Adrenal gland (tissue), 19 donors: ENCODE measurements at places on chromosomes 1 and 21.
A peak's percentile ranks its signal among the peaks of the same experiment; 100 is the strongest.

DNA sequence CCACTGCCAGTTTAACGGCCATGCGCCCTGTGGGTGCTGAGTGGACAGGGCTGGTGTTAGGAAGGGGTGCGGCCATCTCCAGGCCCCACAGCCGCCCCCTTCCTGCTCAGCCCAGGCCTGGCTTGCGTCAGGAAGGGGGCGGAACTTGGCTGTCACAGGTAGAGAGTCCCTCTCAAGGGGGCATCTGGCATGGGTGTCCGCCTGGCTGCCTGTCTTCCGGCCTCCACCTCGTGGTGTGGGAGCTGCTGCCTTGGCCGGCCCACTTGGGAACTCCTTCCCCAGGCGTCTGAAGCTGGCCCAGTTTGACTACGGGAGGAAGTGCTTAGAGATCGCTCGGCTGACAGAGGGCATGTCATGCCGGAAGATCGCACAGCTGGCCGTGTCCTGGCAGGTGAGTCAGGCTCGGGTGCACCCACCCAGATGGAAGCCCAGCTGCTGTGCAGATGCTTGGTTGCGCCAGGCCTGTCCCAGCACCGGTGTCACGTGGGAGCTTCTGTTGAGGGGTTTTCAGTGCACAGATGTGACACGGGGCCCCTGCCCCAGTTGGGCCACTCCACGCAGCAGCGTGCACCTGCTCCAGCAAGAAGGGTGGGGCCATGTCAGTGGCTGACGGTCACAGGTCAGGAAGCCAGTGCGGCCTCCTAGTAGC lies 9.1 kb upstream of the ATAD3B start:
- no peak for DNase-seq

DNA sequence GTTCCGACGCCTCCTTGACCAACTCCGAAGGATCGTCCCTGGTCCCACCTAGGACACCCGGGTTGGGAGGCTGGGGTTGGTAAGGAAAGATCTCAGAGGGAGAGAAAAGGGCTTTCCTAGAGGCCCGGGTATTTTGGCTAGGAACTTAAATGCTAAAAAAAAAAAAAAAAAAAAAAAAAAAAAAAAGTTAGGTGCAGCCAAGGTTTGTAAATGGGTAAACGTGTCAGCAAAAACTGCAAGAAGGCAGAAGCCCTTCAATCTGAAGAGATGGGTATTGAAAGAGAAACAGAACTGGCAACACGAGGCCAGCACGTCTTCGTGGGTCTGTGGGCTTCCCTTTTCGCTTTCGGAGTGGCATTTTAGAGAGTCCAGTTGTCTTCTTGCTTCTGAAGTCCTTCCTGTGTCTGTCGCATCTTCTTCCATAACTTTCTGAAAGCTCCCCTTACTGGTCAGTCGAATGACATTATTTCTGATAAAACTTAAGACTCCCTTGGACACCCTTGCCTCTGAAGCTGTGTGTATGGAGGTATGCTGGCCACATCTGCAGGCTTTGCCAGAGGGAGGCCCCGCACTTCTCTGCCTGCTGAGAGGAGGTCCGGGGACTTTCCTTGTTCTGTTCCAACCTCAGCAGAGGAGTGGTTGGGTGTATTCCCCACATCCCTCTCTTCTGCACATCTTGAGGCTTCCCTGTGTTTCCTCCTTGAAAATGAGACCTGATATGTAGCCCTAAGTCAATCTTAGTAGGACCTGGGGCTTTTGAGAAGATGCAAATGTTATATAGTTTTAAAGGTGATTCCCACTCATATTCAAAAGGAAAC lies 745 bp downstream of the RCSD1 start:
- no peak for DNase-seq

GRCh38 chr1:29532751-29533150 lies 296.4 kb downstream of the PTPRU start:
- DNase-seq = no peak

DNA sequence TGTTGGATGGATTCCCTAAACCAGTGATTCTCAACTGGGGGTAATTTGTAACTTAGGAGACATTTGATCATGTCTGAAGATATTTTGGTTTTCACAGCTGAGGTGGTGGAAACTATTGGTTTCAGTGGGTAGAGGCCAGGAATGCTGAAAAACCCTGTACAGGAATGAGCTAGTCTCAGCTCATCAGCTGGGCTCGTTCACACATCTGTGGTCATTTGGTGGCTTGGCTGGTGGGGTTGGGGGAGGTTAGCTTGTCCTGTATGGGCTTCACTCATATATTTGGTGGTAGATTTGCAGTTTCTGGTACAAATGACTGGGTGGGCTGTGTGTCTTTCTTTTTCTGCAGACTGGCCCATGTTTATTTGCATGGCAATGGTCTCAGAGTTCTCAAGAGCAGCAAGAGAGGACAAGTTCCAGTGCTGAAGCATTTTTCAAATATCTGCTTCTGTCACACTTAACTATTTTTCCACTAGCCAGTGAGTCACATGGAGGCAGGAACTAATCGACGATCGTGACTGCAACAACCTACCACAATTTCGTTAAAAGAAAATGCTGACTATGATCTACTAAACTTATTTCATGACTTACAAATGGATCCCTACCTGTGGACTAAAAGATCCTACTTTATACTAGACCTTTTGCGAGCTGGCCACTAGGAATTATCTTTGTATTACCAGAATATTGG lies 321.7 kb upstream of the PLXNA2 start:
- no peak for DNase-seq

- no peak for DNase-seq
Measured at GRCh38 chr21:36964398-36964797, 2.1 kb downstream of the HLCS start.

- no peak for DNase-seq
Measured at GRCh38 chr1:202684716-202685115, 25.5 kb downstream of the SYT2 start.

GRCh38 chr1:204096931-204097330 lies 24.0 kb downstream of the SOX13 start:
- no peak for DNase-seq

- no peak for DNase-seq
Measured at GRCh38 chr1:67464746-67465145, 34.5 kb upstream of the SERBP1 start.

GRCh38 chr1:115462566-115463076 lies 124.6 kb upstream of the NGF start:
- DNase-seq = no peak

DNA sequence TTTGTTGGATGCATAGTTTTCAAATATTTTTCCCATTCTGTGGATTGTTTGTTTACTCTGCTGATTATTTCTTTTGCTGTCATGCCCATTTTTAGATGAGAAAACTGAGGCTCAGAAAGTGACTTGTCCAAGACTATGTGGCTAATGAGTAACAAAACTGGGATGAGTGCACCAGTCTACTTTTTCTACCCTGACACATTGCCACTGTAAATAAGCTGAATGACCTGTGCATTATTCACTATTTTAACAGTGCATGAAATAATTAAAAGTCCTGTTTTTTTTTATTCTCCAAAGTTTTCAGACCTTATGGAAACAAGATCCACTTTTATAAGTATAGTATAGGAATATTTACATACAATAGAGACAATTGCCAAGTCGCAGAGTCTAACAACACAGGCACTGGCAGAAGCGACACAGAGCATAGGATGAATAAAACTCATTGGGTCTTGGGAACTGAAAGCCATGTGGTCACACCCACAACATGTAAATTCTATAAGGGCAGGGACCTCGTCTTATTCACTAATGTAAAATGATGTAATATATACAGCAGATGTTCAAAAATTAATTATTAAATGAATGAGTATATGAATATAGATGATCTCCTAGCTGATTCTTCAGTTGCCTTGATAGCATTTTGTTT lies 45.2 kb downstream of the HLX start:
- no peak for DNase-seq

- no peak for DNase-seq
Measured at GRCh38 chr1:81407000-81407821, 393.5 kb upstream of the ADGRL2 start.

- peak; percentile 57 for DNase-seq
Measured at GRCh38 chr1:55378582-55378981, 163.4 kb upstream of the USP24 start.

GRCh38 chr21:29749223-29749622 lies 190.6 kb downstream of the GRIK1 start:
- DNase-seq = no peak

GRCh38 chr1:154546264-154547063 lies 12.0 kb downstream of the UBE2Q1 start:
- peak; percentile 69 for DNase-seq

- no peak for DNase-seq
Measured at GRCh38 chr1:25673962-25674806, 57.6 kb downstream of the MAN1C1 start.

DNA sequence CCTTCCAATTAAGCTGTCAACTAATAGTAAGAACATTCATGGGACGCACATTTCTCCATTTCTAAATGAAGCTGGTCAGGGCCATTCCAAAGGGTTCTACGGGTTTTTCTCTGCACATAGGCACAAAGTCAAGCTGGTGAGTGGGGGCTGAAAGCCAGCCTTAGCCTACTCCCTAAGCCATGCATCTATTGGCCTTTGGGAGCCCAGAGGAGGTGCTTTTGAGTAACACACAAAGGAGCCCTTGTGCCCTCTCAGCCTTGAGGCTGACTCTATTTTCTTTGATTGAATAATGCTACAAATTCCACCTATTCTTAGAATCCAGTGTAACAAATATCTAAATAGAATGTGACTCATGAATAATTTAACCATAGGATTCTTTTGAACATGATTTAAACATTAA lies 73.6 kb downstream of the RGS13 start:
- DNase-seq = peak; percentile 29

DNA sequence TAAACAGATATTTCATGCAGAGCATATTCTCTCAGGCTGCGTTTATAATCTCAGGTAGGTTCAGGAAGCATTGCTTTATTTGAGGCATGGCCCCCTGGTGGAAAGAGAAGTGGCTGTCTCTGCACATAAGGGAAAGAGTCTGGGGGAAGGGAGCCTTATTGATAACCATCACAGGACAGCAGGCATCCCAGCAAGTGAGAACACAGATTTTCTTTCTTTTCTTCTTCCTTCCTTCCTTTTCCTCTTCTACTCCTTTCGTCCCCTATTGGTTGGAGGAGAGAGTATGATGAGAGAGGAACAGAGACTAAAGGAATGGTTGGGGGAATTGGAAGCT lies 21.9 kb downstream of the TSNAX start:
- DNase-seq = no peak

- DNase-seq = no peak
Measured at GRCh38 chr1:110385369-110385768, 5.5 kb downstream of the SLC16A4 start.

- DNase-seq = no peak
Measured at GRCh38 chr1:116224111-116224510, 112.9 kb downstream of the MAB21L3 start.

DNA sequence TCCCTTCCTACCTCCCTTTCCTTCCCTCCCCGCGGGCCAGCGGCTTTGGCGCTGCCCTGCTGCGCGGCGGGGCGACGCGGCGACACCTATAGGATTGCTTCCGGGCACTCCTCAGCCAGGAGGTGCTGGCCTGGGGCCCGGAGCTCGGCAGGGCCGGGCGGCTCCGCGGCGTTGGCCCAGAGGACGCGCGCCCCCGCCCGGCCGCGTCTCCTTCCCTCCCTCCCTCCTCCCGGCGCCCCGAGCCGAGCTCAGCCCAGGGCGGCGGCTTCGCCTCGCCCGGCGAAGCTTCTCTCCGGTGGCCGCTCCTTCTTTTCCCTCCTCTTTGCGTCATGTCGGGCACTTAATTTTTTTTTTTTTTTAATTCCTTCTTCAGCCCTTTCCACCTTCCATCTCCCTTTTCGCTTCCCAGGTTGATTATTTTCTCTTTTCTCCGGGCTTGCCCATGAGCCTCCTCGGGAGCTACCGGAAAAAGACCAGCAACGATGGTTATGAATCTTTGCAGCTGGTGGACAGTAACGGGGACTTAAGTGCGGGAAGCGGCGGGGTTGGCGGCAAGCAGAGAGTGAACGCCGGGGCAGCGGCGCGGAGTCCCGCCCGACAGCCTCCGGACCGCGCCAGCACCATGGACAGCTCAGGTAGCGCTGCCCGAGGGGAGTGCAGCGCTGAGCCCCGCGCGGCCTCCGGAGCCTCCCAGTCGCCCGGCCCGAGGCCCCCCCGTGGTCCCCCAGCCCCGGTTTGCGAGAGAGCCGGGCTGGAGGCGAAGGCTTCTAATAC lies at the start of gene DNAJC6:
Gene DNAJC6, plus strand, starts transcription at position 240 of the 774 bp plus-strand sequence. Its CDS starts 203 bp downstream, at position 443.
- DNase-seq = peak; percentile 81

DNA sequence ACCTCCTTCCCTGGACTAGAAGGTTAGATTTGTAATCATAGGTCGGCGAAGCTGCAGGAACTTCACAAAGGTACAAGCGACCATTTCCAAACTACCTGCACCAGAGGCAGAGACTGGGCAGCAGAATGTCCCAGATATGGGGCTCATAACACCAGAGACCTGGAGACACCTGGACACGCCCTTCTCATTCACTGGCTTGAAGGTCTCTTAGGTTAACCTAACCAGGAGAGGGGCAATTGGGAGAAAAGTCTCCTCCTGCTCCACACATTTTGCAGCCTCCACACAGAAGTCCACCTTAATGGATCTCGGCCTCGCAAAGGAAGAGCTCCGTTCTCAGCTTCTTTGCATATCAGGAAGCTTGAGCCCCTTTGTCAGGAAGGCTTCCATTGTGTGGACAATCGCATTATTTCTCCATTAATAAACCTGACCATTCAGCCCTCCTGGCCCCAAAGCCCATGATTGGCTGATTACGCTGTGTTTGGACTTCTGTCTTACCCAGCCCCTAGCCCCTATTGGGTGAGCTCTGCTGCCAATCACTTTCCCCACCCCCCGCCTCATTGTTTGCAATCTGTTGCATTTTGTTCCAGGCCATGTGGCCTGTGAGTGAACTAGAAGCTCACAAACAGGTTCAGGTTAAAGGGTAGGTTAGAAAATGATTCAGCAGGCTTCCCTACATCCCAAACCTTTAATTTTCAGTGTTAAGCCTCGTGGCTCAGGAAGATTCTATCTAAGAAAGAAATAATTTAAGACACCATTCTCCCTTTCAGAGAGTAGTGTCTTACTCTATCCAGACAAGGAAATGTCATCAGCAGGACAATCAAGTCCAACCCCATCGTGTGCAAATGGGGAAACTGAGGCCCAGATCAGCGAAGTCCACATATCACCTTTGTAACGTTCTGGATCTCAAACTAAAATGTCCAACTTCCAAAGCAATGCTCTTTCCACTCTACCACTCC lies 2.8 kb downstream of the MYCL start:
- DNase-seq = no peak

DNA sequence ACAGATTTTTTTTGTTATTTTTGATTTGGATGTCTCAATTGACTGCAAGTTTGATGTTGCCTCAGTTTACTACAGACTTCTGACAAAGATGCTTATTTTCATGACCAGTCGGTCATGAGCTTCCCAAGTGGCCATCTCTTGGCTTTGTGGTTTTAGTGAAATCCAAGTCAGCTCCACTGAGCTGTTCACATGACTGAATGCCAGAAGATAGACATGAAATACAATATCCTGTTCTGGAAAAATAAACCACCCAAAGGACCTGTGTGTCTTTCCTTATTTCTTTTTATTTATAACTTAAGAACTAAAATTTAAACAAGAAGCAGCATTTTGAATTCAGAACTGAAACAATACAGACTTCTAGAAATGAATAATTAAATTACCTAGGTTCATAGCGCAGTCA lies 89.3 kb downstream of the HMCN1 start:
- DNase-seq = no peak

GRCh38 chr1:186465946-186466345 lies 5.0 kb upstream of the PDC start:
- no peak for DNase-seq

- no peak for DNase-seq
Measured at GRCh38 chr1:214338212-214338611, 57.3 kb downstream of the SMYD2 start.
